Stimulated activated CD8-positive, alpha-beta memory T cell treated with anti-CD3 and anti-CD28 coated beads, Interleukin-12 subunit alpha, Interleukin-12 subunit beta, amount 100 ng/mL, for 4 hours (primary cell): ENCODE measurements at places on chromosomes 1 and 21.

DNA sequence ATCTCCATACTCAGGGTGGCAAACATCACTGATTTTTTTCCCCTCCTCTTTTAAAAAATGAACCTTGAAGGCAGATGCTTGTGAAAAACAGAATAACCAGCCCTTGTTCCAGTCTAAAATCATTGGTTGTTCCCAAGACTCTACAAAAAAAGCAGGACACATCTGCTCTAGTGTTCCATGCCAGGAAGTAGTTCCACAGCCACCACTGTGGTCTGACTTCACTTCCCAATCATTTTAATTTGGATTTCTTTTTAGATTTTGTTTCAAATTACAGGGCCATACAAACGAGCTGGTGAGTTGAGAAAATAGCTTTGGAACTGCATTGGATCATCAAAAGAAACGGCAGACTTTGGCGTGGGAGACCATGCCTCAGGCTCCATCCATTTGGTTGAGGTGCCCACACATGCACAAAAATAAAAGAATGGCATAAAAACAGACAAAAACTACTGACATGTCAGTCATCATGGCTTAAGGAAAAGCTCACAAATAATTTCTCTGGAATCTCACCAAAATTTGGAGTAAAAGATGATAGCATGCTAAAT lies 210.0 kb downstream of the GABPA start:
- DNase-seq, result no peak

DNA sequence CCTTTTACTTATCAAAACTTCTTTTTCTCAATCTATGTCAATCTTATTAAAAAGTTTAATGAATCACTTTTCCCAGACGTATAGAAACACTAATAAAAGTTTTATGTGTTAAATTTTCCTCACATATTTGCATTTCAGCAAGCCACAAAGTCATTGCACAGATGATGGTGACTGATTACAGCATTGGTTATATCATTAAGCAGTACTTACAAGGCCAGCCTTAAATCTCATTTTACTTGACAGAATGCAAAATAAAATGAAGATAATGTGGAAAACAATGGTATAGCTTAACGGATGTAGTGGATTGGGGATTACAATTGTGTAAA lies 39.5 kb downstream of the TMEM200B start:
- no peak for DNase-seq

GRCh38 chr1:18849261-18849711 lies 10.2 kb downstream of the TAS1R2 start:
- no peak for DNase-seq

- no peak for DNase-seq
Observed at GRCh38 chr1:152451254-152451653, 37.2 kb upstream of the CRNN start.

DNA sequence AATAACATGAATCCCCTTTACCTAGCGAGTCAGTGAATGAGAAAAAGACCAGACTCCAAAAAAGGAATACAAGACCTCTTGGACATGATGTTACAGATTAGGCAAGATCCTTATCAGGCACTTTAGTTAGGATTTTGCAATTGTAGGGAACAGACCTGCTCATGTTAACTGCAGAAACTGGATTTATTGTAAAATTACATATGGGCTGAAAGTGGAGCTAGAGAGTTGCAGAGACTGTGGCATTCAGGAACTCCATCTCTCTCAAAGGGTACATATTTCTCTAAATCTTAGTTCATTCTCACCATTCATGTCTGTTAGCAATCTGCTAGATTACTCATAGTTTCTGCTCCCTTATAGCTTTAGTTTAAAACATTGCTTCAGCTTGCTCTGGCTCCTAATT lies 142.2 kb downstream of the PAPPA2 start:
- no peak for DNase-seq

DNA sequence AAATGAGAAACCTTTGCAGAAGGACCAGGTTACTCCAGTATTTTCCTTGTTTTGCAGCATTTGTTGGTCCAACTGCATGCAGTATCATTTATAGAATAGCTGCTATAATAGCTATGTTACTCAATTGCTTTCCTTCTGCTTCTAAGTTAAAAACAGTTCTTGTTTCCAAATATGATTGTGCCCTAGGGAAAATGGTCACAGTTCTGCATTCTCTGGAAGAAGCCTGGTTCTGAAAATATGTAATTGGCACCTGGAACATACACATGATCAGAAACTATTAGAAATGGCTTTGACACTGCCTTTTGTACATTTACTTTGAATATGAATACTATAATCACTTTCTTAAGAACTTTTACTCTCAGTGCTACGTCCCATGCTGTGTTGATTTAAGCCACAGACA lies 33.6 kb downstream of the HENMT1 start:
- DNase-seq, result no peak

DNA sequence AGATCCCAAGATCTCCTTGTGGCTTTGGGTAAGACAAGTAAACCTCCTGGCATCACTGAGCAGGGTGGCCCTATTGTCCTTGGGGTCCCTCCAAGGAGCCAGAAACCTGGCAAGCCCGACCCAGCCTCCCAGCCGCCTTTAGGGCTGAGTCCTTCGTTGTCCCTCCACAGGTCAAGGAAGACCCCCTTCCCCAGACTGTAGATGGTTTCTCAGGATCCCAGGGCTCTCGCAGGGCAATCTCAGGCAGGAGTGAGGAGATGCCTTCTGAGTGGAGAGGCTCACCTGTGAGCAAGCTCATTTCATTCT lies 71.6 kb upstream of the CSF3R start:
- no peak for DNase-seq

- DNase-seq, result no peak
Observed at GRCh38 chr1:219445864-219446263, 167.0 kb downstream of the ZC3H11B start.

GRCh38 chr1:53585129-53585528 lies 125.9 kb downstream of the DMRTB1 start:
- DNase-seq, result peak; percentile 35

- DNase-seq, result no peak
Observed at GRCh38 chr1:59434336-59434735, 137.4 kb downstream of the FGGY start.

DNA sequence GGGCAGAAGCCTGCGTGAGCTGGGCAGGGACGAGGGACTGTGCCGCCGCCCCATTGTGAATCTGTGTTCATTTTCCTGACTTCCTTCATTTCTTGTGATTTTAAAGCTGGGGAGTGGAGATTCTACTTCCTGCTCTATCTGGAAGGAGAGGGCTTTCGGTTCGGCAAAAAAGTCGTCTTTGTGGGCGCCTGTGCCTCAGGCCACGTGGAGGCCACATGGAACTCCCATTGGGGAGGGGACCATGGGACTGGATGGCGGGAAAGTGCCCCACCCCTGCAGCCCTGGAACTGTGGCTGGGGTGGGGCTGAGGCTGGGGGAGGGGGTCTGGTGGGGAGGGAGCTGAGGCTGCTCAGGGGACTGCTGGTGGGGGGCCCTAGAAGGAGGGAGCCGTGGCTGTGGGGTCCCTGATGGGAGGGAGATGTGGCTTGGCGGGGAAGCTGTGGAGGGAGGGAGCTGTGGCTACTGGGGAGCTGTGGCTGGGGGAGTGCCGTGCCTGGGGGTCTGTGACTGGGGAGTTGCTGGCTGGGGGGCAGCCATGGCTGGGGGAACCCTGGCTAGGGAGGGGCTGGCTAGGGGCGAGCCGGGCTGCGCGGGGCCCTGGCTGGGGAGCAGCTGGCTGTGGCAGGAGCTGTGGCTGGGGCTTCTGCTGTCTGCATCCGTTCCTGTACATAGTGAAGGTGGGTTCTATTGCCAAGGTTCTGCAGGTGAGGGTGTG lies 31.5 kb downstream of the COL18A1 start:
- no peak for DNase-seq

GRCh38 chr1:31040038-31040437 lies 25.5 kb downstream of the PUM1 start:
- DNase-seq, result no peak

DNA sequence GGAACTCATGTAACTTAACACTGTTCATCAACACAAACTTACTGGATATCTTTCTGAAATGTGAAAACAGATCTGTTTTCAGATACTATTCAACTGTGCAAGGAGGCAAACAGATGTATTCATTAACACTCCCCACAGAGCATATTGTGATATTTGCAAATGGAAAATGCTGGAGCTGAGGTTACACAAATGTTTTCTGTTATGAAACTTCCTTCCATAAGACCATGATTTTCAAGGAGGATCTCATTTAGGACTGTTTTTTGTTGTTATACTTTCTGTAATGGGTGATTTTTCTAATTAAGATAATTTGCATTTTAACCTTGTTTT lies 56.1 kb downstream of the GABPA start:
- no peak for DNase-seq

GRCh38 chr1:85678193-85678592 lies 30.0 kb downstream of the ZNHIT6 start:
- DNase-seq, result no peak

- no peak for DNase-seq
Observed at GRCh38 chr1:44050261-44050660, 19.0 kb upstream of the SLC6A9 start.

GRCh38 chr1:12180315-12180714 lies 13.5 kb downstream of the TNFRSF1B start:
- no peak for DNase-seq

GRCh38 chr1:101920577-101920976 lies 76.1 kb downstream of the OLFM3 start:
- no peak for DNase-seq

GRCh38 chr1:100485855-100486258 lies 52.1 kb upstream of the GPR88 start:
- DNase-seq, result no peak

DNA sequence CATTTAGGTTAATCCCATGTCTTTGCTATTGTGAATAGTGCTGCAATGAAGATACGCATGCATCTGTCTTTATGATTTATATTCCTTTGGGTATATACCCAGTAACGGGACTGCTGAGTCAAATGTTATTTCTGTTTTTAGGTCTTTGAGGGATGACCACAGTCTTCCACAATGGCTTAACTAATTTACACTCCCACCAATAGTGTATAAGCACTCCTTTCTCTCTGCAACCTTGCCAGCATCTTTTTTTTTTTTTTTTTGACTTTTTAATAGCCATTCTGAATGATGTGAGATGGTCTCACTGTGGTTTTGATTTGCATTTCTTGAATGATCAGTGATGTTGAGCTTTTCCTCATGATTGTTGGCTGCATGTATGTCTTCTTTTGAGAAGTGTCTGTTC lies 33.5 kb downstream of the ASH1L start:
- DNase-seq, result no peak

DNA sequence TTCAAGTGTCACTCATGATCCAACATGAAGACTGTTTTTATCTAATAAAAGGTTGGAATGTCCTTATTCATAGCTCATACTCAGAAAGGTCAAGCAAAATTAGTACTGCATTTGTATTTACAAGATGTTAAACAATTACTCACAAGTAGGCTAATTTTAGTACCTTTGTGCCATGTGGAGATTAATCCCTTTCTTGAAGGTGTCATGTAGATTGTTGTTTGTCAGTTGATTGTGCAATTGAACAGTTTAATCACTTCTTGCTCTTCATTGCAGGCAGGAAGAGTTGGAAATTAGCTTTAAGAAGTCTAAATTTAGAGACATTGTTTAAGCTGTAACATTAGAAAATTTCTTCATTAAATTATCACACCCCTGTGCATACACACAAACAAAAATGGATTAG lies 847.1 kb downstream of the KCNT2 start:
- DNase-seq, result no peak
